ENCODE measurements at places on chromosomes 6 and 20. TPM values are rescaled to one million over a fixed set of nuclear protein-coding genes. Genes with fewer than 3 reads are reported as not detected.

DNA sequence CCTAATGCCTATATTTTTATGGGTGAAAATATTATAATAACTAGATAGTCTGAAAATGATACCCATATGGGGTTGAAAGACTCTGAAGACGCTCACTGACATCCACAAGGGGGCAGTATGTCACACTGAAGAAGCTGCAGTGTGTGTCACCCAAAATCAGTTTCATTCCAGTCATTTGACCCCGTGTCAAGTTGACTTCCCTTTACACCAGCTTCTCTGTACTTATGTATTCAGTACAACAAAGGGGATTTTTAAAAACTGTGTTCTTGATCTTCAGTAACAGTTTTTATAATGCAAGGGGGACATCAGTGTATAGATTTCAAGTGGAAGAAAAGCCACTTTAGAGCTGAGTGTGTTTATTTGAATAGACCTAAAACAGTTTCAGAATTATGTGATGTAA lies 19.3 kb downstream of the FAXC start:
- peak; percentile 20 for DNase-seq

TRIM31 gene
- polyA plus RNA-seq, result 5.7 TPM

- DNase-seq, result no peak
Observed at GRCh38 chr20:40019510-40019909, 669.5 kb downstream of the MAFB start.

DLGAP4 gene
- polyA plus RNA-seq, result 43.1 TPM

NFATC2 gene
- 22.3 TPM for polyA plus RNA-seq

- peak; percentile 54 for DNase-seq
Observed at GRCh38 chr6:149755300-149756260, 6.0 kb downstream of the PCMT1 start.

CAP2 gene
- polyA plus RNA-seq, result 11.2 TPM

GRCh38 chr20:13422637-13423036 lies 201.6 kb downstream of the ISM1 start:
- no peak for DNase-seq

DNA sequence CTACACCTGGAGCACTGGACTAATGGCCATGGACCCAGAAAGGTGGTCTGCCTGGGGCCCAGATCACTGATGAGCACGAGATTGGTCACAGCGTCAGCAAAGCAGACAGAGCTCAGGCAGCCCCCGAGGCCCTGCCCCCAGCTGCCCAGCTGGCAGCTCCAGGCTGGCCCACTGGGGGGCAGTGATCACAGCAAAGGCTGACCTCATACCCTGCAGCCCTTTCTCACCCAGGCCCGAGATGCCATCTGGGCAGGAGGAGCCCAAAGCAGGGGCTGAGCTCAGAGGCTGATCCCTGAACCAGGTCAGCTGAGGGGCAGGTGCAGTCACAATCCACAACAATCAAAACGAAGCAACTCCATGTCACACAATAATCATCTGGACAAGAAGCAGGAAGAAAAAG lies 4.1 kb downstream of the MAP1LC3A start:
- no peak for DNase-seq

ESR1 gene
- polyA plus RNA-seq, result 0.63 TPM

- DNase-seq, result no peak
Observed at GRCh38 chr20:33909331-33909921, 84.3 kb upstream of the RALY start.

MGME1 gene
- polyA plus RNA-seq, result 33.3 TPM

CNBD2 gene
- 5.5 TPM for polyA plus RNA-seq

GRCh38 chr20:59514554-59514953 lies 89.8 kb upstream of the PHACTR3 start:
- DNase-seq, result no peak

SLC35D3 gene
- polyA plus RNA-seq, result 0.49 TPM

KHDC1L gene
- polyA plus RNA-seq, result 0.13 TPM

LAMP5 gene
- 4.6 TPM for polyA plus RNA-seq

SPTLC3 gene
- 42.0 TPM for polyA plus RNA-seq

ZBTB24 gene
- 10.7 TPM for polyA plus RNA-seq

ACTR5 gene
- polyA plus RNA-seq, result 7.8 TPM

CEP85L gene
- 4.3 TPM for polyA plus RNA-seq

DNA sequence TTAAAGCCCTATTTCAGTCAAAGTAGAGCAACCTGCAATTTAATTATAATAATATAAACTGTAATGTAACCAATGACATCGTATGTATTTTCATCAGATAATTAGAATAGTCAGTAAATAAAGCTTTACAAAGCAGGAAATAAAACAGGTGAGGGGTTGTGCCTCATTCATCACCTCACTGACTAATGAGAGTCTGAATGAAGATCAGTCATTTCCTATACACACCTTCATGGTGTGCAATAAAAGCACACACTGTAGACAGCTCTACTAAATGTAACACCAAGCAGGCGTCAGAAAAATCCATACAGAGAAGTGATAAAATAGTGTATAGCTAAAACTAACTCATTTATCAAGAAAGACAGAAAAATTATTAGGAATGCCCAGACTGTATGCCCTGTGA lies 105.9 kb downstream of the MAN1A1 start:
- no peak for DNase-seq

C20orf144 gene
- 0.34 TPM for polyA plus RNA-seq

THBS2 gene
- 10.7 TPM for polyA plus RNA-seq

ERVFRD-1 gene
- 1.3 TPM for polyA plus RNA-seq

DNA sequence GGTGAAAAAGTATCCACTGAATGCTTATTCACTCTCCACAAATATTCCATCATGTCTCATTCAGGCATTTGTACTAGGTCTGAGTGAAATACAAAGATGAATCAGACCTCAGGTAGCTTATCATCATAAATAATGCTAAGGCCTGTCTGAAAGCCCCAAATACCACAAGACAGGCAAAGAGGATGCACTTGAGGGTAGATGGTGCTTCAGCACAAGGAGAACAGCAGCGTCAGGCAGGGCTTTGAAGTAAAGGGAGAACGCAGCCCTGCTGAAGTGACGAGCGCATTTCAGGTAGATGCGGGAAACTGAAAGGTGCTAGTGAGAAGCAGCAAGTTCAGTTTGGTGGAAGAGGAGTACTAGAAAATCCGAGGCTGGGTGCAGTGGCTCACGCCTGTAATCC lies 38.7 kb downstream of the MAP3K5 start:
- no peak for DNase-seq

- DNase-seq, result no peak
Observed at GRCh38 chr6:97437087-97437486, 154.1 kb upstream of the MMS22L start.

SNAI1 gene
- polyA plus RNA-seq, result 4.4 TPM

- DNase-seq, result peak; percentile 59
Observed at GRCh38 chr20:45293041-45294002, 13.3 kb upstream of the RBPJL start.

ALDH5A1 gene
- 29.8 TPM for polyA plus RNA-seq

BPIFA1 gene
- polyA plus RNA-seq, result not detected

DNA sequence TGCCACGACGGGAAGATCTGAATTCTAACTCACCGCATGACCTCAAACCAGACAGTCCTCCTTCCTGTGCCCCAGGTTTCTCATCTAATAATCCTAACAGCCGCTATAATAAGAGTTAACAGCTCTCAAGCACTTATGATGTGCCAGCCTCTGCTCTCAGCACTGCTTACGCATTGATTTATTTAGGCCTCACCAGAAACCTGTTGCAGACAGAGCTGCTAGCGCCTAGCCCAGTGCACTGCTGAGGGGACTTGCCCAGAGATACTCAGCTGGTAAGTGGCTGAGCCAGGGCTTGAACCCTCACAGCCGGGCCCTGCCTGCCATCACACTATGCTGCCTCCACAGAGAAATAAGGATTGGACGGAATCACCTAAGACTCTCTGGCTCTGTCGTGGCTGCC lies 37.7 kb downstream of the GRM4 start:
- DNase-seq, result no peak

Data from large intestine (tissue), 12 donors.